ENCODE measurements at places on chromosomes 2 and 18.

DNA sequence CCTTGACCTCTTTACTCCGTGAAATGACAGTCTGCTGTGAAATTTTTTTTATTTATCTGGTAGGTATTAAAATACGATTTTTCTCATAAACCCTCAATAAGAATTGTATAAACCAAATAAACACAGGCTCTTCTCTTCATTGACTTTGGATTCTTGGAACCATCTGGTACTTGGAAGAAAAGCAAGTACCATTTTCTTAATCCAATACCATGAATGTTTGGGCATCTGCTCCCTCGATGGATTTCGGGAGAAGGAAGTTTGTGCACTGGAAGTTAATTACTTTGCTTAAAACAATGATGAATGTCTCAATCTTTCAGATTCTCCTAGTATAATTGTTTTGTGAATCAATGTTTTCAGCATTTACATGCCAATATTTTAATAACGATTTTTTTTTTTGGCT lies 5.3 kb upstream of the SCG2 start:
- no peak for DNase-seq

- DNase-seq: no peak
Observed at GRCh38 chr2:177905640-177906039, 166.9 kb downstream of the PDE11A start.

DNA sequence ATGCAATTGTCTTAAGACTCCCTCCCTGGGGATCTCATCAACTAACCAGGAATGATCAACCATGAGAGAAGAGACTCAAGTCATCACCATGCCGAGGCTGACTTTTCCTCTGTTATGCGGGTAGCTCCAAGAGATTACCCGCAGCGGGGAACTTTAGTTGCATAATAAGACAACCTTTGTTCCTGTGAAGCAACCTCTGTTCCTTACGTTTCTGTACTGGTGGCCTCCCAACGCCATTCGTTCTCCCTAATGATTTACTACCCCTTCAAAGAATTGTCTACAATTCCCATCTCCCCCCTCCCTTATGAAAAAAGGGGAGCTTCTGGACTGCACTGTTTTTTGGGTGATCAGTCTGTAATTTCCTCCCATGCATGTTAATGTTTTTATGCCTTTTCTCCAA lies 66.1 kb upstream of the LRPPRC start:
- DNase-seq: no peak

GRCh38 chr2:43708891-43709290 lies 32.7 kb upstream of the C1GALT1C1L start:
- DNase-seq: no peak

- no peak for DNase-seq
Observed at GRCh38 chr2:172231508-172231907, 128.8 kb upstream of the DLX2 start.

GRCh38 chr2:163778045-163778781 lies 42.4 kb upstream of the FIGN start:
- DNase-seq: no peak

DNA sequence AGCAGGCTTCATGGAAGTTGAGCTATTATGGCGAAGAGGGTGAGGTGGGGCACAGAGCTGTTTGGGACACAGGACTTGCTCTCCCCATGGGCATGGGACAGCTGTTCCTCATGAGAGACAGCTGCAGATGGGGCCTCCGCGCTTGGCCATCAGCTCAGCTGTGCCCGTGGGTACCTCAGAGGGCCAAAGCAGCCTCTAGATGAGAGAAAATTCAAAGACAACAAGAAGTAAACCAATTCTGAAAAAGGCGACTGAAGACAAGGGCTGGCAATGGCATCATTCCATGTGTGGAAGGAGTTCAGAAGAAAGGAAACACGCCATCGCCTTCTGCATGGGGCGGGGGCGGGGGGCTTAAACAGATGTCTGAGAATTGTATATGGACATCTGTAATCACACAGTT lies 136.2 kb downstream of the BCL2 start:
- DNase-seq: no peak

GRCh38 chr18:26960911-26961310 lies 95.4 kb upstream of the AQP4 start:
- DNase-seq: no peak

DNA sequence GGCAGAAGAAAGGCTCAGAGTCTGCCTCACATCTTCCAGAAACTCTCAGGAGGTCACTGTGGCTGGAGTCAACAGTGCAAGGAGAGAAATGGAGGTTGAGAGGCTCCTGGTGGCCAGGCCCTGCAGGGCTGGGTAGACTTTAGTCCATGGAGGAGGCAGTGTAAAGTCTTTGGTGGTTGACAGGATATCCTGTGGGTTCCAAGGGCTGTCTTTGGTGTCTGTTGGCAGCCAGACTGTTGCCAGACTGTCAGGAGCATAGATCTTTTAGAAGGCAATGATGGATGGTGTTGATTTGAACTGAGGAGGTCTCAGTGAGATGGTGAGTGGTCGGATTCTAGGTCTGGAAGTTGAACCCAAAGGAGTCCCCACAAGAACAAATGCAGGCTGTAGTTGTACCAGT lies 45.0 kb upstream of the SKOR2 start:
- DNase-seq: no peak

DNA sequence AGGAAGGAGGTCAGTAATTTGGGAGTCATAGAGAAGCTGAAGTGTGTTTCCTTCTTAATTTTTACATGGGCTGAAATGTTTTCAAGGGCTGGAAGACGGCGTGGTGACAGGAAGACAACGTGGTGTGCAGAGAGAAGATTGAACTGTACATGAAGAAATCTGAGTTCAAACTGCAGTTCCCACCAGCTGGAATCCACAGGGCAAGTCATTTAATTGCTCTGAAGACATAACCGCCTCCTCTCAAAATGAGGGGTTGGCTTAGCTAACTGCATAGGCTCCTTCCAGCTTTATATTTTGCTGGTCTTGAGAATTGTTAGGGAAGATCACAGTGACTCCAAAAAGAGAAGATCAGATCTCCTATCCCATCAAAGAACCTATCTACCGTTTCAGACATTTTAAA lies 103.9 kb downstream of the SLC8A1 start:
- DNase-seq: no peak

DNA sequence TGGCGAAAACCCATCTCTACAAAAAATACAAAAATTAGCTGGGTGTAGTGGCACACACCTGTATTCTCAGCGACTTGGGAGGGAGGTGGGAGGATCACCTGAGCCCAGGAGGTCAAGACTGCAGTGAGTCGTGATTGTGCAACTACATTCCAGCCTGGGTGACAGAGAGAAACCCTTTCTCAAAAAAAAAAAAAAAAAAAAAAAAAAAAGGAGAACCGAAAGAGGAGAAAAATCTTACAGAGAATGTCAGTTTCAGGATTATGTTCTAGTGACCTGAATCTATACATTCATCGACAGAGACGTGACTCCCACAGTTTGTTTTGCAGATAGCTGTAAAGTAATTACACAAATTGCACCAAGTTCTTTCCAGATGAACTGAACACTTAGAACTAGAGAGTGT lies 187.8 kb downstream of the FTCDNL1 start:
- no peak for DNase-seq

DNA sequence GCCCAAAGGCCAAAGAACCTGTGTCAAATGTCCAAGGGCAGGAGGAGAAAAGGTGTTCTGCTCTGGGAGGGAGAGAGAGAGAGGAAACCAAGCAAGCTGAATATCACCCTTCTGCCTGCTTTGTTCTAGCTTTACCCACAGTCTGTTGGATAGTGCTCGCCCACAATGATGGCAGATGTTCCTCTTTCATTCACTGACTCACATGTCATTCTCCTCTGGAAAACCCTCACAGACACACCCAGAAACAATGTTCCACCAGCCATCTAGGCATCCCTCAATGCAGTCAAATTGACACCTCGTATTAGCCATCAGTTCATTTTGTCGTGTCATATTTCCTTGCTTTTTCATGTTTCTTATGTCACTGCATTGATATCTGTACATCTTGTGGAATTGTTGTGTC lies 150.3 kb downstream of the UBR3 start:
- DNase-seq: no peak

DNA sequence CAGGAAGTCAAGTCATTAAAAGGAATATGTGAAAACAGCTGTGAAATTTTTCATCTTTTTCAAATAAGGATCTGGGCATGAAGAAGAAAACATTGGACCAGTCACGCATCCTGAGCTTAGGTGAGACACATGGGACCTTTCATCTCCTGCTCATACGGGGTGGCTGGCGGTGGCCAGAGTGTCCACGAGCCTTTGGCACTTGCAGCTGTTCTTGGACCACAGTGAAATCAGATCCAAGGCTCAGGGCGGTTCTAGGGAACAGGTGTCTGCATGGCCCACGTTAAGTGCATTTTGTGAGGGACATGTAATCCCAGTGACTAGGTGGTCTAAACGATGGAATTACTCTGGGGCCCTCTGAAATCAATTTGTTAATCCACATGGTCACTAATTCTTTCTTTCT lies 212.7 kb upstream of the COPS8 start:
- no peak for DNase-seq

DNA sequence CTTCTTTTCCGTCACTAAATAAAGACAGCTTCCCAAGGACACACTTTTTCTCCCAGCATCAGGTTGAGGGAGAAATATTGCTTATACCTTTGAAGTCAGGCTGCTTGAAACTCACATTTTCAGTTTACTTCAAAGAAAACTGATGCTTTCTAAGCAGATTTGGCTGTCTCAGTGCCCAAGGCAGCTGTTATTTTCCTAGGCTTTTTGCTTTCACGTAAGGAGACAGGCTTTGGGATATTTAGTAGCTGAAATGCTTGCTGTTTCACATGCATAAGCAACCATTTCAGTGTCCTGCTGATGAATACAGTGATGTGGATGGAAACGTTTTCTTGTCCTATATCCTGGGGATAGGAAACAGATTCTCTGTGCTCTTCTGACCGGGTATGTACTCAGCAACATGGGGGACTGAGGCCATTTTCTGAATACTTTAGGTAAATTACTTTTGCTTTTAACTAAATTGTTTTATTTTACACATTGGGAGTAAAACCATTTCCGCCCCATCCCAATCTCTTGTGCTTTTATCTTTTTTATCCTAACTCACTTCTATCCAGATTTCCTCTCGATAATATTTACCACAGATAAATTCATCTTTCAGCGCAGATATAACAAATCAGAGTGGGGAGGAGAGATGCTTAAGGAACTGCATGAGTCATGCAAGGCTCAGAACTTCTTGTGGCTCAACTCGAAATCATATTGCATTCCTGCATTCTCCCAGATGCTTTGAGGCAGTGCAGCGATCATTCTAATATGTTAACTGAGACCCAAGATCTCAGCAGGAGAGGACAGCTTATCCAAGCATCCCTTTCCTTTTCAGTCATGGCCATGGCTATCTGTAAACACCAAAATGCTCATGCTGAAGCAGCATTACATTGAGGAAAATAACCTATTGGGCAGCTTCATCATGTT lies 22.2 kb downstream of the GALR1 start:
- no peak for DNase-seq

DNA sequence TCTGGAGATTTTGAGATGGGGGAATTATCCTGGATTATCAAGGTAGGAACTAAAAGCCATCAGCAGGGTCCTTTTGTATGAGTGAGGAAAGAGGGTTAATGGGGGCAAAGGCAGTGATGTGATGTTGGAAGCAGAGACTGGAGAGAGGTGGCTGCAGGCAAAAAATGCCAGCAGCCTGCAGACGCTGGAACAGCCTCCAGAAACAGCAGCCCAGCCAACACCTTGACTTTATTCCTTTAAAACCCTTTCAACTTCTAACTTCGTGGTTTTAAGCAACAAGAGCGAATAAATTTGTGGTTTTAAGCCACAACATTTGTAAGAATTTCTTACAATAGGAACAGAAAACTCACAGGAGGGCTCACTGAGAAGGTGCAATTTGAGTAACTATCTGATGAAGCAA lies 523.1 kb upstream of the HS6ST1 start:
- DNase-seq: no peak

- DNase-seq: no peak
Observed at GRCh38 chr2:36348721-36349120, 6.9 kb upstream of the CRIM1 start.

- no peak for DNase-seq
Observed at GRCh38 chr2:67259556-67260342, 137.4 kb upstream of the ETAA1 start.

DNA sequence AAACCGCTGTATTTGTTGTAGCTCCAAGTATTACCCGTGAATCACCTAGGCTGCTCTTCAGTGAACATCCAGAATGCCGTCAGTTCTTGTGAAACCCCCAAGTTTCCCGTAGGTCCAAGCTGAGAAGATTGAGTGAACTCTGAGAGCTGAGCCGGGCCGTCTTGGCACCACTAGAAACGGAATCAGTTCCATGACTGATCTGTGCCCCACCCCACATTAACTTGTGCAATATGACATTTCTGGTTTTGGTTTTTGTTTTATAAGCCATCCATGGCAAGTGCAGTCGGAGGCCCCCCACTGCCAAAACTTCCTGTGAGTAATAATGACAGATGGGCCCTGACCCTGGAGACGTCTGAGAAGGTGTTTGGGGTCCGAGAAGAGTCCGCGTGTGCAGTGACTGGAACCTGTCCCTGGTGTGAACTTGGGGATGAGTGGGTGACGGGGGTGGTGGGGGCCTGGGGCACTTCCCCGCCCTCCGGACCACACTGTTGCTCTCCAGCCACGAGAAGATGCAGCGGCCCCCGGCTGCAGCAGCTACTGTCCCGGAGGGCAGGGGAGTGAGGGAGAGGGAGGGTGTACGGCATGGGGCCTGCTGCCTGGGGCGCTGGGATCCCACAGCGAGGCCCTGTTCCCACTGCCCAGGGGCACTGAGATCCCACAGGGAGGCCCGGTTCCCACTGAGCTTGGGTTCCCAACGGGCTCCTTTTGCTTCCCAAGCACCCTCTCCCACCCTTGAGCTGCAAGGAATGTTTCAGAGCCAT lies 26.5 kb downstream of the NFATC1 start:
- DNase-seq: peak; percentile 13

DNA sequence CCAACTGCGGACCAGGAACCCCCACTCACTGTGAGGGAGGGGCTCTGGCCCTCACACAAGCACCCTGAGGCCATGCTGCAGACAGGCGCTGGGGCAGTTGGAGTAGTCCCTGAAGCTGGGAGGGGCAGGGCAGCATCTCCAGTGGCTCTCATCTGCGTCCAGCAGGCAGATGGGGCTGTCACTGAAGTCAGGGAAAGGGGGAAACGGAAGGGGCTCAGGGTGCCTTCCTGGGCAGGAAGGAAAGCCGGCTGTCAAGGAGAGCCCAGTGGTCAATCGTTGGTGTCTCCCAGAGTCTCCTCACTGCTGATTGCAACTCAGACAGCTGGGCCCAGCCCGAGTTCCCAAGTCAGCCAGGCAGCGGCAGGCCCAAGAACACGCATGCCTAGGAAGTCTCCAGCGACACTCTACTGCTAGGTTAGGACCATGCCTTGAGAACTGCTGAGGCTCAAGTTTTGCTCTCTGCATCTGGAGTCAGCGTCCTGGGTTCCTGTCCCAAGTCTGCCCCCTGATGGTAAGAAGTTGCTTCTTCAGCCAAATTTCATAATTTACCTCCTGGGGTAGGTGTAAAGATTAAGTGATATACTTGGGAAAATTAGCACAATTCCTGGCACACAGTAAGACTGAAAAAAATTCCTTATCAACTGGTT lies 27.4 kb upstream of the NMUR1 start:
- peak; percentile 41 for DNase-seq

GRCh38 chr2:103165836-103166235 lies 404.0 kb downstream of the TMEM182 start:
- no peak for DNase-seq

- DNase-seq: no peak
Observed at GRCh38 chr2:20185176-20186022, 39.5 kb downstream of the SDC1 start.

- DNase-seq: no peak
Observed at GRCh38 chr18:2846636-2847316, at the start of gene EMILIN2. Gene EMILIN2 (plus strand): TSS chr18:2847006. CDS start chr18:2847189, 183 bp downstream.

Data from SIG-M5 (cell line).